ENCODE measurements at places on chromosomes 1 and 21. TPM values are rescaled to one million over a fixed set of nuclear protein-coding genes. Genes with fewer than 3 reads are reported as not detected.

- DNase-seq: no peak
These were observed 468.1 kb downstream of the ADGRL2 start for GRCh38 chr1:82268826-82269225.

DNA sequence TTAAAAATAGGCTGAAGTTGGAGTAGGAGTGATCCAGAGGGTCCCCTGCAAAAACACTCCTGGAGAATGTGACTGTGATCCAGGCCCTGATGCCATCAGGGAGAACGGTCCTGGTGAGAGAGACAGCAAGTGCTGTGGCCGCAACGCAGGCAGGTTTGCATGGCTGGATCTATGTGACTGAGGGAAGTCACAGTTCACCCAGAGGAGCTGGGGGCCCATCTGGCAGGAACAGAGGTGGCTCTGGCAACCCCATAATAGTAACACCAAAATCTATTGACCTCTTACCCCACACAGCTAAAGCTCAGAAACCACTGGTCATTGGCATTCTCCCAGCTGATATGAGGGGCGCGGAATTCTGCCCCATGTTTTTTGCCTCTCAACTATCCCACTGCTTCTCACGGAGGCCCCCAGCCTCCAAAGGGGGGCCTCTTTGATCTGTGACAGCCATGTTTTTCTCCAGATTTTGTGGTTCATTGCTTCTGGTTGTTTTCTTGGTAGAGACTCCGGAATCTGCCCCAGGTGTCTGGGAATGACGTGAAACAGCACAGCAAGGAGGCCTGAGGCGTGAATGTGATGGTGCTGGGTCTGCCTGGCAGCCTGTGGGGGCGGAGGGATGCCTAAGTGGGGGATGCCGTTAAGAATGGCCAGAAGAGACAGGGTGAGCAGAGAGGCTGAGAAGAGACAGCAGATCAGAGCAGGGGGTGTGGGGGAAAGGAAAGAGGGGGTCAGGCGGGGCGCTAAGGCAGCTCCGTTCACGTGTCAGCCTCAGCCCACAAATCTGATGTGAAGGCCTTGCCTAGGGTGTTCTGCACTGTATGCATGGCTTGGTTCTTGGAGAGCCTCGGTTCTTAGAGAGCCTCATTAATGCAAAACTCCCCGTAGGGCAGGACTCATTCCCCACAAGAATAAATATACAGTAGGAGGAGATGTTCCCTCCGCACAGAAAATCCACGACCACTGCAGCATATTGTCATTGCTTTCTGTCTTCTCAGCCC lies 23.5 kb downstream of the CASP9 start:
- no peak for DNase-seq

DNA sequence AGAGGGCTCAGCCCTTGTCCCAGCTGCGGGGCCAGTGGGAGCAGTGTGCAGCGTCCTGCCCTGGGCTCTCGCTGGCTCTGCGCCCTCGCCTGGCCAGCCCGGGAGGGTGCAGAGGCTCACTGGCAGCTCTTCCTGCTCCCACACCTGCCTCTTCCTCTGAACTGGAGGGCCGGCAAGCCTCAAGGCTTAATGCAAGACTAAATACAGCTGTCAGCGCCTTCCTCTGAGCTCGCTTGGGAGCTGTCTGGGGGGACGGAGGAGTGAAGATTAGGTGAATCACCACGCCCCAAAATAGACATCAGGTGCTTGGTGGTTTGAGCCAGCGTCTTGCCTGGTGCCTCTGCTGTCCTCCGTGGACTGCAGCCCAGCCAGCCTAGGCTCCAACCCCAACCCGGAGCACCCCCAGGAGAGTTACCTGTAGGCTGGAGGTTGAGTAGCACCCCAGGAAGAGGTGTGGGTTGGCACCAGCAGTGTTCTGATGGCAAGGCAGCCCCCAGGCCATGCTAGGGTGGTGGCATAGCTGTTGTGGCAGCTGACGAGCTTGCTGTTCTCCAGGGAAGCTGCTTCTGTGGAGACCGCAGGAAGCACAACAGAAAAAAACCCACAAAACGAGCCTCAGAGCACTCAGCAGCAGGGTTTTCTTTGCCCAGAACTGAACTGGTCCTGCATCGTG lies 36.9 kb downstream of the UMODL1 start:
- peak; percentile 54 for DNase-seq

The C4BPA gene
- total RNA-seq: not detected

- DNase-seq: no peak
These were observed 290.2 kb downstream of the LRRC40 start for GRCh38 chr1:69914976-69915765.

The FBXO28 gene
- total RNA-seq: 37.1 TPM

The FAM131C gene
- not detected for total RNA-seq

- DNase-seq: no peak
These were observed 35.5 kb upstream of the RABGAP1L start for GRCh38 chr1:174123843-174124242.

The GPR25 gene
- total RNA-seq: 3.3 TPM

The OR2M3 gene
- total RNA-seq: not detected

The C1orf53 gene
- not detected for total RNA-seq

The SPRR2G gene
- not detected for total RNA-seq

DNA sequence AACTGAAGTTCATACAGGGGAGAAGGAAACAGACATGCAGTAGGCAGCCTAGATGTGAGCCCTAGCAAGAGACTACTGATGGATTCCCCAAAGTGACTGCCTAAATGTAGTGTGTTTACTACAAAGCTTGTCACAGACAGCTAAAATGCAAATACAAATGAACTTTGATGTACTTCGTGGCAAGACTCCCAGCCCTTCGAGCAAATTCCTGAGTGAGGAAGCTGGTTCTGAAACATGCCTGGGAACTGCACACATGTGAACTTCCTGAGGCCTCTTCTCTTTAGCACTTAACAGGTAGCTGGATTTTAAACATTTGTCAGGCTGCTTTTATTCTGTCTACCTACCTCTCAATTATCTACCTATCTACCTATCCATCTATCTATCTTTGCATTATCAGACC lies 6.7 kb upstream of the IRF2BP2 start:
- no peak for DNase-seq

DNA sequence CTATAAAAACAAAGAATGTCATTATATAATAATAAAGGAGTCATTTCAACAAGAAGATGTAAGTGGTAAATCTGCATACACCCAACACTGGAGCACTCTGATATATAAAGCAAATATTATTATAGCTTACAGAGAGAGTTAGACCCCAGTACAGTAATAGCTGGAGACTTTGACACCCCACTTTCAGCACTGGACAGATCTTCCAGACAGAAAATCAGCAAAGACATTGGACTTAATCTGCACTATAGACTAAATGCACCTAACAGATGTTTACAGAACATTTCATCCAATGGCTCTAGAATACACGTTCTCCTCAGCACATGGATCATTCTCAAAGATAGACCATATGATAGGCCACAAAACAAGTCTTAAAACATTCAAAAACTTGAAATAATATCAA lies 20.0 kb upstream of the KCNH1 start:
- no peak for DNase-seq

The SEC22B gene
- total RNA-seq: 24.9 TPM

The LYPD8 gene
- not detected for total RNA-seq

- DNase-seq: no peak
These were observed 38.8 kb downstream of the EGLN1 start for GRCh38 chr1:231383159-231383860.

- DNase-seq: no peak
These were observed 84.1 kb downstream of the EVA1C start for GRCh38 chr21:32496568-32496967.

The GRHL3 gene
- not detected for total RNA-seq

The PRPF38A gene
- total RNA-seq: 63.6 TPM

- no peak for DNase-seq
These were observed 34.5 kb upstream of the USP25 start for GRCh38 chr21:15695241-15695640.

The OXCT2 gene
- not detected for total RNA-seq

The CYP4A22 gene
- not detected for total RNA-seq

The DMBX1 gene
- total RNA-seq: not detected

The CASQ2 gene
- not detected for total RNA-seq

DNA sequence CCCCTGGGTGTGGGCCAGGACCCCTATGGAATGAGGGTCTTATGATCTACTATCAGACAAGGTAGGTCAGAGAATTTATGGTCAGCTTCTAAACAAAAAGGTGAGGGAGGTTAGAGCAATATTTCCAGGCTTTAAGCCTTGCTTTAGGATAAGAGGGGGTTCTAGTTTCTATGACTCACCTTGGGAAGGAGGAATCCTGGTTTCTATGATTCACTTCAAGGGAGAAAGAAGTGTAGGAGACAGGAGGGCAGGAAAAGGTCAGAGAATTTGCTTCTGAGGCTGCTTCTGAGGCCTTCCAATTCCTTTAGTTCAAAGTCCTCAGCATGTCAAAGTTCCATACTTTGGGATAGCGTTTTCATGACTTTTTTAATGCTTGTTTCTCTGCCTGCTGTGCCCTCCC lies 35.2 kb downstream of the RGL1 start:
- no peak for DNase-seq

DNA sequence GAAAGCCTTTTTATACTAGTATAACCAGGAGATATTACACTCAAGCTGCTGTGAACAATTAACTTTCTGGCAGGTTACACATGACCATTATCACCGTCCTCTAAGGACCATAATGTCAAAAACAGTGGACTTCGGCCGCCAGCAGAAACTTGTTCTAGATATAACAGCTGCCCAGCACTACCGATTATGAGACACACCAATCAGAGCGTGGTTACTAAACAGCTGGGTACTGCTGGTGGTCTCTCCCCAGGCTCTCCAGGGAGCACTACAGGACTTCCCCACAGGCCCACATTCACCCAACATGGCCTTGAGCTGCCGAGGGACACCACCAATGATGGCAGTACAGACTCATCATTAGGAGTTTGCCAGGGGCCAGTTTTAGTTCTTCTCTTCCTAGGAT lies 57.9 kb upstream of the CTBS start:
- no peak for DNase-seq

- no peak for DNase-seq
These were observed 37.5 kb downstream of the LRRC3 start for GRCh38 chr21:44492567-44493385.

GRCh38 chr1:224541072-224541790 lies 74.9 kb upstream of the CNIH3 start:
- DNase-seq: no peak

GRCh38 chr1:56516539-56517252 lies 62.7 kb downstream of the PLPP3 start:
- DNase-seq: no peak

The KRTAP12-4 gene
- total RNA-seq: not detected

DNA sequence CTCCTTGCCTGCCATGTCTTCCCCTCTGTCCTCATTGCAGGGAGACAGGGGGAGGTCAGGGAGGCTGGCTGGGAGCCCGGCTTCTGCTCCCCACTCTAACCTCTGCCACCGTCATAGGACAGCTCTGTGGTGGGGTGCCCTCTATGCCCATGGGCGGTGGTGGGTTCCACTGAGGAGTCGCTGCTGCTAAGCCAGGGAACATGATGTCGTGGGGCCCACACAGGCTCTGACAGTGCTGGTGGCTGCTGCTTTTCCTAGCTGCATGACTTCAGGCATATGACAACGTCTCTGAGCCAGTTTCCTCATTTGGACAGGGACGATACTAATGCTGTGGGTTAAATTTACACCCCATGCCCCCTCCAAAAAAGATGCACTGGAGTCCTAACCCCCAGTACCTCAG lies 14.7 kb downstream of the KCNA10 start:
- DNase-seq: no peak

The TDRD5 gene
- not detected for total RNA-seq

The ADAMTS4 gene
- 0.28 TPM for total RNA-seq

- no peak for DNase-seq
These were observed 5.8 kb upstream of the ALDH4A1 start for GRCh38 chr1:18907917-18908845.

- no peak for DNase-seq
These were observed at the start of gene KIRREL1 for GRCh38 chr1:157993147-157993917. KIRREL1 (plus strand) TSS chr1:157993645; CDS start chr1:157993677, 32 bp downstream.

All from CD4-positive, alpha-beta T cell (primary cell).